ENCODE measurements at places on chromosomes 2 and 18.

DNA sequence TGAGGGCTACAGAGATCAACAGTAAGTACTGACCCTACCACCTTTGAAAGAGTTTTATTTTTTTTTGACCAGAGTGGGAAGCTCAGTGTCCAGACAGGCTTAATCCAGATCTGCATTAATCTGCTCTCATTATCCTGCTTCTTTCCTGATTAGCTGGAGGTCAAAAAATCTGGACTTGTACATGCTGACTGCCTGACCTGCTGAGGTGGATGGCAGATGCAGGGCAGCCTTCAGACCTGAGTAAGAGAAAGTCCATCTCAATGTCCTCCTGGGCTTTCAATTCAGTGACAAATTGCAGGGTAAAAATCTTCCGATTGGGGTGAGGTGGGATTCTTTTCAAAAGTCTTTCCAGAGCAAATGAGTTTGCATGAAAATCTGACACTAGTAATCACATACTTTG is 998.8 kb upstream of the PIK3C3 start:
- ATAC-seq: no peak

- no peak for ATAC-seq
Measured at GRCh38 chr2:99660616-99661406, 171.0 kb upstream of the REV1 start.

GRCh38 chr18:76621226-76621625 is 126.2 kb upstream of the ZNF516 start:
- ATAC-seq: no peak

DNA sequence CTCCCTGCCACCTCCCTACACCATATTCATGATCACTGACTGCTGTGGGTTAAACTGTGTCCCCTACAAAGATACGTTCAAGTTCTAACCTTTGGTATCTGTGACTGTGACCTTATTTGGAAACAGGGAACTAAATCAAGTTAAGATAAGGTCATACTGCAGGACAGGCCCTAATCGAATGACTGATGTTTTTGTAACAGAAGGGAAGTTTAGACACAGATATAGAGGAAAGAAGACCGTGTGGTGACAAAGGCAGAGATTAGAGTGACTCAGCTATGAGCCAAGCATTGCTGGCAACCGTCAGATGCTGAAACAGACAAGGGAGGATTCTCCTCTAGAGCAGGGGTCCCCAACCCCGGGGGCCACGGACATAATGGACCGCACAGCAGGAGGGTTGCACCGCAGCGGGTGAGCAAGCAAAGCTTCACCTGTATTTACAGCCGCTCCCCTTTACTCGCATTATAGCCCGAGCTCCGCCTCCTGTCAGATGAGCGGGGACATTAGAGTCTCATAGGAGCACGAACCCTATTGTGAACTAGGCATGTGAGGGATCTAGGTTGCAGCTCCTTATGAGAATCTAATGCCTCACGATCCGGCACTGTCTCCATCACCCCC is 28.9 kb upstream of the RNF152 start:
- no peak for ATAC-seq

DNA sequence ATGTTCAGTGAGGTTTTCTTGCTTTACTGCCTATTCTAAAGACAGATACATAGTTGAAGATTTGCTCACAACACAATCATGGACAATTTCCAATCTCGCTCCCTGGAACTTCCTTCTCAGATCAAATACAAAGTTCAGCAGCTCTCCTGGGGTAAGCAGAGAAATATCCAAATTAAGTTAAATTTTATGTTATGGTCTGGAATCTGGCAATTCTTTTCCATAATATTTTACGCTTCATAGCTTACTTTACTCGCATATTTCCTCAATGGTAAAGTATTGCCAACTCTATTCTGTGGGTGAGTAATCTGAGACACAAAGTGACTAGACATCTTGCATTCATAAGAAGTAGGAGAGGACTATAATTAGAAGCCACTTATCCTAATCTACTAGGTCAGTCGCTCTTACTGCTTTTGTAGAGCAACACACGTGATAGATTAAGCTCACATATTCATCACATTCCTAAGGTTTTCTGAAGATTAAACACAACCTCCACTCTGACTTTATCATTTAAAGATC is 529.4 kb downstream of the CCDC85A start:
- ATAC-seq: no peak

- ATAC-seq: peak; percentile 91
Measured at GRCh38 chr2:96164459-96165184, 19.4 kb upstream of the DUSP2 start.

DNA sequence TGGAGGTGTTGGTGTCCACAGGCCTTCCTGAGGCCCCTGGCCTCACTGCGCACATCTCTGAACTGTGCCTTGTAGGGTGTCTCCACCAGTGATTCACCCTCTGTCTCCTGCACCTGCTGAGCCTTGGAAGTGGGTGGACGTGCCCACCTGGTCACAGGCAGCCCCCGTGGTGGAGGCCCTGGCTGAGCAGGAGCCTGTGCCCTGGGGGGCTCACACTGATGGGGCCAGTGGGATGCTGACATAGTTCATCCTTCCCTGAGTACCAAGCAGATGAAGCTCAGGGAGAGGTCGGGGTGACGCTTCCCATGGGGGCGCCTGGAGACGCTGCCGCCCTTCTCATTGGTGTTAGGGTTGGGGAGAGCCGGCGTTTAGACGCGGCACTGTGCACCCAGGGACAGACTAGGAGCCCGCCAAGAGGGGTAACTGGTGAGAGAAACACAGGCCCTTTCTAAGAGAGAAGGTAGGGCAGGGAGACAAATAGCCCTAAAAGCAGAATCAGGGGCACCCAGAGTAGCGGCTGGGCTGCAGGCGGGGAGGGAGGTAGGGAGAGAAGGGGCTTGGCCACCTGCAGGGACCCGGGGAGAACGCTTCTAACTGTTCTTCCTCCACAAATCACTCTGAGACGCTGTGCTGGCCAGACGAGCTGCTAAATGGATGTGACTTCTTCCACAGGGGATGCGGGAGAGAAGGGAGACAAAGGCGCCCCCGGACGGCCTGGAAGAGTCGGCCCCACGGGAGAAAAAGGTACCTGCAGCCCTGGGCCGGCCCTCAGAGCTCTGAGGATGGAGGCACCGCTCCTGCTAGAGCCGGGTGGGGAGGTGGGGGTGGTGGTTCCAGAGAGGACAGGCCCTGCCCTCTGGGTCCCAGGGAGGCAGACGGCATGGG is 18.0 kb downstream of the COLEC11 start:
- ATAC-seq: peak; percentile 20

DNA sequence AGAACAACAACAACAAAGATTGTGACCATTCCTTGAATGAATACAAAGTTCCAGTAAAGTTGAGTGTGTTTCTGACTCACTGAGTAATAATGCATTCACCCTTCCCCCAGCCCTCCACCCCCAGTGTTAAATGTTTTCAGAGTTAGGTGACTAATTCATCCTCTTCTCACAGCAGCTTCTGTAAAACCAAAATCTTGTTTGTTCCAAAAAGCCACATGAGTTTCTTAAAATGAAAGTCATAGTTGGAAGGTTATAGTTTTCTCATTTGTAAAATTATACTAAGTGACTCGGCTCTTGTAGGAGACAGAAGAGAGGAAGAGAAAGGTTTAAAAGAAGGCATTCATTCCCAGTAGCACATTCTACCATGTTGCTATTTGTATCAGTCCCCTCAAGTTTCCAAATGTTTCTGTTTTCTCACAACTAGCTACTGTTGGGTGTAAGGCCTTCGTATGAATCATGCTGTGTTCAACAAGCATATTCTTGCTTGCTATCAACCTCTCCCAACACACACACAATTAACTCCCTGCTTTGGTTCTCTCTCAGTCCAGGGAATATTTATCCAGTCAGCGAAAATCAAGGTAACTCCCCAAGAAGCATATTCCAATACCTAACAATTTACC is 75.3 kb downstream of the MBD2 start:
- peak; percentile 75 for ATAC-seq

DNA sequence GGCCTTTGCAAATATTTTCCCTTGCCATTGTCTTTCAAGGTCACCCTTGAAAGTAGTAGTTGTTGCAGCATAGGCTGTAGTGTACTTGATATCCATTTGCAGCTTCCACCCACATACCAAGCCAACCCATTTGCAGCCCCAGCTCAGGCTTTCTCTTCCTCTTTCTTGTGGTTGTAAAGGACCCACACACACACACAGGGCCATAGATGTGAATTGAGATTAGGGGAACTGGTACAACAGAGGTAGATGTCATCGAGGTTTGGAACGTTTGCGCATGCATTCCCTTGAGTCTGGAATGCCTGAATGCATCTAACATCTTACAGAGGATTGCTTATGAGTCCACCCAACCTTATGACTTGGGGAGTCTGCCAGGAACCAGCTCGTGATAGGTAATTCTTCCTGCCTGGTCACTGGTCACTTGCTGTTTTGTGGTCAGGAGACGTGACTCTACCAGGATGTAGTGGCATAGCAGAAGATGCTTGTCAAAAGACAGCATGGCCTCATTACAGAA is 91.9 kb downstream of the MRPS9 start:
- ATAC-seq: peak; percentile 97

DNA sequence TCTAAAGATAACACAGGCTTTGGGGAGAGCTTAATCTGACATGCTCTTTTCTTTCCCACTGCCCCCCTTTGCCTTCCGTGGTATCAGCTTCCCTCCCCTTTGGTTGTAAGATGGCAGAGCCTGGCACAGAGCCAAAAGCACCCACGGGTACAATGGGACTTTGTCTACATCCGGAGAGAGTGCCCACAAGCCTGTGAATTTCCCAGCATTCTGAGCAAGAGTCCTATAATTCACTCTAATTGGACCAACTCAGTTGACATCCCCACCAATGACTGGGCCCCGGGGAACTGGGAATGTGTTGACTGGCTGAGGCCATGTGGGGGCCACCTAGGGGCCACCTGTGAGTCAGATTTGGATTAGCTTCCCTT is 20.1 kb upstream of the C2orf72 start:
- no peak for ATAC-seq

DNA sequence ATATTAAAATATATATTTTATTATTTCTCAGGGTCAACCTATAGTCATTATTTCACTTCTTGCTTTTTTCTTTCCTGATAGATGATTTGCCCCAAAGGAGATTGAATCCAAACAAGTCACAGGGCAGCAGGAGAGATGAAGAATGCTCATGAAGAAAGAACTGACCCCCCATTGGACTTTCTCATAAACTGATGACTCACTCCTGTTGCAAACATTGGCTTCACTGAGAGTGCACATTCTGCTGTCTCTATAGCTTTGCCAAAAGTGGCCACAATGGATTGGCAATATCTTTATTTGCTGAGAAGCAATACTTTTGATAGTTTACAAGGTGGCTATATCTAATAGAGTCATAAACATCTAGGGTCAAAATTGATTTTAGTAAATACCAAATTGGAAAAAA is 55.9 kb upstream of the ZNF385B start:
- ATAC-seq: no peak

DNA sequence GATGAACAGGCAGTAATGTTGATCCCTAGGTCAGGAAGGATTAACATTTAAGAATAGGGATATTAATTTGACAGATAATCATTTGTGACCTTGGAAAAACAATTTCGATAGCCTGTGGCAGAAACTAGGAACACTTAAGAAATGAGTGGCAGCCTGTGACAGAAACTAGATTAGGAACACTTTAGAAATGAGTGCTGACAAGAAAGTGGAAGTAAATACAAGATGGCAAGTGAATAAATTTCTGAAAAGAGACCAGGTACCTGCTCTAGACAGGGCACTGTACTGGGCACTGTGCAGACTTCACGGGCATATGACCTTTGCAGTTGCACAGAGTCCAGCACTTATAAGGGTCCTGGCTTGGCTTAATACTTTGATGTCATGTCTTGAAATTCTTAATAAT is 5.5 kb upstream of the HNRNPA3 start:
- peak; percentile 61 for ATAC-seq

DNA sequence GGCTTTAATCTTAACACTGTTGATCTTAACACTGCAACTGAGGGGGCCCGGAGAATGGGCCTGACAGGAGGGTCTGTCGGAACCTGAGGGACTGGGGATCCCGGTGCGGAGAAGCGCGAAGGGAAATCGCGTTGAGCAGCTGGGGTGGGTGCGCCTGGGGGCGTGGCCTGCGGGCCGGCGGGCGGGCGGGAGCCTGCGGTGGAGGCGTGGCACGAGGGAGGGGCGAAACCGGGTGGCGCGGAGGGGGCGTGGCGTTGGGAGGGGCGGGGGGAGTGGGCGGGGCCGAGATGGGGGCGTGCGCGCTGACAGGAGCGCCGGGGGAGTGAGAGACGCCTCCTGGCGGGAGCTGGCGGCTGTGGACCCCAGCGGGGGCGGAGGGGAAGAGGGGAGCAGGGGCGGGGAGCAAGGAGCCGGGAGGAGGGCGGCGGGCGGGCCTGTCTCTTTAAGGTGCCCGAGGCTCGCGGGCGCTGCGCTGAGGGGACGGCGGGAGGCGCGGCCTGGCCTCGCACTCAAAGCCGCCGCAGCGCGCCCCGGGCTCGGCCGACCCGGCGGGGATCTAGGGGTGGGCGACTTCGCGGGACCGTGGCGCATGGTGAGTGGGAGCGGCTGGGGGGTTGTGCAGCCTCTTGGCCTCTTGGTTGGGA is at the start of gene TWSG1:
TWSG1 (plus strand) TSS at position 445 of the 644 bp plus-strand sequence. CDS start 2,457 bp downstream, outside the sequence.
- ATAC-seq: peak; percentile 95

DNA sequence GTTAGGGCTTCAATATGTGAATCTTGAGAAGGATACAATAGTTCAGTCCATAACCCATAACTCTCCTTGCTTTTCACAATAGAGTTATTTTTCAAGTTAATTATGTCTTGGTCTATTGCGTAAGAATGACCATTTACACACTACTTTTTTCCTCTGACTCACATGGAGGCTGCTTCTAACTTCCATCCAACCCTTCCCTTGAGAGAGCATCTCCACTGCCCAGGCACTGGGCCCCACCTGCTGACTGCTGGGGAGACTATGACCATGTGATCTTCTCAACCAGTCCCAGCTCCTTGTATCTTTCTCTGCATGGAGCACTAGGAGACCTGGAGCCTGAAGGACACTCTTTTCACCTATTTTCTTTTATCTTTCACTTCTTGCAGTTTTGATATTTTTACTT is 251.5 kb downstream of the GPD2 start:
- ATAC-seq: no peak

Measured in stimulated activated memory B cell treated with anti-CD40 and anti-IgM and Interleukin-4, amounts not matched to agents 10 μg/mL and 1 μg/mL and 100 μg/mL, for 72 hours (primary cell).